EH (cell line): ENCODE measurements at places on chromosomes 13 and 19.

- no peak for DNase-seq
Observed at GRCh38 chr13:113975416-113975815, 1.5 kb upstream of the C13orf46 start.

DNA sequence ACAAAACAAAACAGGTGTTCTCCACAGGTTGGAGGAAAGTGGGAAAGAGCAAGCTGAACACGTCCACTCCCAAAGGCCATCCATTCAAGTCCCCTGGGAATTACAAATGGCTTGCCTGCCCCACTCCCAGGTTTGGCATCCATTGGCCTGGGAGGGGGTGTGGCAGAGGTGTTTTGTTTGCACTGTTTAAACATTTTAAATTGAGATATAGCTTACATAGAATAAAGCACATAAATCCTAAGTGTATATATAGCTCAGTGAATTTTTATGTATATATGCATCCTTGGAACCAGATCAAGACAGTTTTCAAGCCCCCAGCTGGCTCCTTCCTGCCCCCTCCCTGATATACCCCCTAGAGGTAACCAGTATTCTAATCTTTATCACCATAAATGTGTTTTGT is 12.7 kb downstream of the SLC25A42 start:
- DNase-seq, result no peak

GRCh38 chr19:660793-661426 is 2.1 kb downstream of the RNF126 start:
- DNase-seq, result no peak

DNA sequence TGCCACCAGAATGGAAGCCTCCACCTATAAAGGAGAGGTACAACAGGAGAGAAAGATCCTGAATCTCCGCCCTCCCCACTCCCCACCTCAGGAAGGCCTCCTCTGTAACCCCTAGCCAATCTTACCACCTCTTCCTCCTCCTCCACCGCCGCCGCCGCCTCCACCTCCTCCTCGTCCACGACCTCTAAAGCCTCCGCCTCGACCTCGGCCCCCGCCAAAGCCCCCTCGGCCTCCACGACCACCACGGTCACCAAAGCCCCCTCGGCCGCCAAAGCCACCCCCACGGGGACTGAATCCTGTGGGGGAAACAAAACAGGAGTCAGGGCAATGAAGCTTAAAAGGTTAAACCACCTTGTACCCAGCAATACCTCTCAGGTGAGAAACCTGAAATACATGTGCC is 5.7 kb downstream of the FBL start:
- DNase-seq, result no peak

DNA sequence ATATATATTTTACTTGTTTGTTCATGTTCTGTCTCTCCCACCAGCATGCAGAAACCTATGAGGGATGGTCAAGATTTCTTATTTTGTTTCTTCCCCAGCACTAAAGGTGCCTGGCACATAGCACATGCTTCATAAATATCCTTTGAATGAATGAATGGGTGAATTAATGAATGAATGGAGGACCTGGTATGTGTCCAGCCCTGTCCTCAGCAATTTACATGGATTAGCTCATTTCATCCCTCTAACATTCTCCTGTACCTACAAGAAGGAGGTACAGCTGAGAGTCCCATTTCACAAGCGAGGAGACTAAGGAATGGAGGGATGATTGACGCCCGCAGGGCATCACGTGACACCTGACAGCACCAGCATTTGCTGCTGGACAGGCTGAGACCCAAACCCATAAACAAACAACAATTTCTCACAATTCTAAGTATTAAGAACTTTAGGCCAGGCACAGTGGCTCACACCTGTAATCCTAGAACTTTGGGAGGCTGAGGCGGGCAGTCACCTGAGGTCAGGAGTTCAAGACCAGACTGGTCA is 6.8 kb upstream of the BCAT2 start:
- DNase-seq, result no peak

- DNase-seq, result peak; percentile 7
Observed at GRCh38 chr13:99347911-99348451, 40.8 kb upstream of the GPR183 start.

GRCh38 chr13:91381371-91381770 is 17.1 kb upstream of the GPC5 start:
- DNase-seq, result peak; percentile 12

GRCh38 chr19:40303765-40304164 is 18.6 kb upstream of the AKT2 start:
- DNase-seq, result no peak

GRCh38 chr13:78660495-78660857 is 1.5 kb upstream of the OBI1 start:
- no peak for DNase-seq

GRCh38 chr13:28318496-28318895 is 176.4 kb downstream of the FLT1 start:
- no peak for DNase-seq

- peak; percentile 89 for DNase-seq
Observed at GRCh38 chr19:1566392-1567115, 1.6 kb downstream of the MEX3D start.

DNA sequence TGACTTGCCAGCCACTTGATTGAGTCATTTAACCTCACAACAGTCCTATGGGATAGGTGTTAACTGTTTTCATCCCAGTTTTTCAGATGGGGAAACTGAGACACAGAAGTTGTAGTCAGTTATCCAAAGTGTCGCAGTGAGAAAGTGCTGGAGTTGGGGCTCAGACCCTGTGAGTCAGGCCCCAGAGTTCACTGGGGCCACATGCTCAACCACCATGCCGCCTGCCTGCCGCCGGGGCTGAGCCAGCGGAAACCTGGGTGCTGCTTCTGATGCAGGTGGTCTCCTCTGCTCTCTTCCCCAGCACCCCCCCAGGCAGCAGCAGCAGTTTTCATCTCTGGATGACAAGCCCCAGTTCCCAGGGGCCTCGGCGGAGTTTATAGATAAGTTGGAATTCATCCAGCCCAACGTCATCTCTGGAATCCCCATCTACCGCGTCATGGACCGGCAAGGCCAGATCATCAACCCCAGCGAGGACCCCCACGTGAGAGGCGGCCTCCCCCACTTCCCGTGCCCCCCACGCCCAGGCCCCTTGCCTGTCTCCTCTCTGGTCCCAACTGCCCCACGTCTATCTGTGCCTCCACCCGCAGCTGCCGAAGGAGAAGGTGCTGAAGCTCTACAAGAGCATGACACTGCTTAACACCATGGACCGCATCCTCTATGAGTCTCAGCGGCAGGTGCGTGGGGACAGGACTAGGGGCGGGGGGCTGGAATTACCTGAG is 12.9 kb downstream of the BCKDHA start:
- DNase-seq, result no peak

GRCh38 chr19:5537870-5538269 is 29.9 kb downstream of the TINCR start:
- DNase-seq, result no peak

DNA sequence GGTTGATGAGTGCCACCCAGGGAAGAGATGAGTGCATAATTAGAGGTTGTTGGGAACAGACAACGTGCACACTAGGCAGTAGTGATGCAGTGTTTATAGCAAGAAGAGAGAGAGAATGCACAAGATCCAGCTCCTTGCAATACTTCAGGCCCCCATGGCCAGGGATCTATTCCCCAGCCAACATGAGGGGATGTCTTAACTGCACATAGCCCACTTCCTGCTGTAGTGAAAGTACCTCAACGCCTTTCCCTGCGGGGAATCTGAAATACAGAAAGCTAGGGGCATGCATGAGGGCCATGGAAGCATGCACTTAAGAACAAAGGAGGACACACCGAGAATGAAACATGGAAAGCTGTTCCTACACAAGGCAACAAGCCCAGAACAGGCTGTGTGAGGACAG is 636.7 kb upstream of the GPC6 start:
- DNase-seq, result no peak

DNA sequence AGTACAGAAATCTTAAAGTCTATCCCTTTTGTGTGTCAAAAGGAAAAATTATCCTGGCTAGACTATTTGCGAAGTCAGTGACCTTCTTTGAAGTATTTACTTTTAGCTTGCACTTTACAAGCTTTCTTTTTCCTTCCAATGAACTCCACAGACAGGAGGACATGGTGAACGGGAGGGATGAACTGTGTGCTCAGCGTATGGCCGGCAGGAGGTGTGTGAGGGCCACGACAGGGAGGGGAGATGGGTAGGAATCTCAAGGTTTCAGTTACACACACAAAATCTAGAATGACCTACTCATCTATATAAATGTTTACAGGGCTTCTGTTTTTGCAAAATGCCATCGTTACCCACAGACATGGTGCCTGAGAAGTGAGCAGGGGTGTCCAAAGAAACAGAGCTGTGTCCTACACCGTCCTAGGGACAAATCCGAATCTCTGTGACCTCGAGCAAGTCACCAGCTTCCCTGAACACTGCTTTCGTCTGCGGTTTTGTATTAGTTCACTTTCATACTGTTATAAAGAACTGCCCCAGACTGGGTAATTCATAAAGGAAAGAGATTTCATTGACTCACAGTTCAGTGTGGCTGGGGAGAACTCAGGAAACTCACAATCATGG is 537.2 kb downstream of the LIG4 start:
- no peak for DNase-seq

DNA sequence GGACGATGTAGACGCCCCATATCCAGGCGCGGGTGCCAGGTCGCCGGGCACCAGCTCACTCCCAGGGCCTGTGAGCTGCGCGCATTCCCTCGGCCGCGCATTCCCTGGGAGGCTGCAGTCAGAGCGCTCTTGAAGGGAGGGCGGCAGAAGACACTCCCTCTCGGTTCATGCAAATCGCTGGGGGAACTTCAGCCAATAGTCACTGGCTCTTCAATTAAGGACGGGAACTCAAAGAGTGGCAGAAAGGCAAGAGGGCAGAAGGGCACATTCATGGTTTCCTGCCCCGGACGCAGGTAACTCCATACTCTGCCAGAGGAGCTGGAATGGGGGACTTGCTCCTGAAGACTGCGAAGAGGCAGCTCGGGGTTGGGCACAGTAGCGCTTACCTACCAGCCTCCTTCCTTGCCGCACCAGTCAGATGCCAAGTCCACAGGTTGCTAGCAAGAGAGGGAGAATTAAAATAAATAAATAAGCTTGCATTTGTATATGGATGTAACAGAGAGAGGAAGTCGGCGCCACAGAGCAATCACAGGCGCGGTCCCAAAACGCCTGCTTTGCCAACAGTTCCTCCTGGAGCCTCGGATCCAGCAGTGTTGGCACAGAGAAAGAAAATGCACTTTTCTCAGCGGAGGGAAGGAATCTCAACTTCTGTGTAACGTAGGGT is 459 bp downstream of the PCDH20 start:
- DNase-seq, result no peak

DNA sequence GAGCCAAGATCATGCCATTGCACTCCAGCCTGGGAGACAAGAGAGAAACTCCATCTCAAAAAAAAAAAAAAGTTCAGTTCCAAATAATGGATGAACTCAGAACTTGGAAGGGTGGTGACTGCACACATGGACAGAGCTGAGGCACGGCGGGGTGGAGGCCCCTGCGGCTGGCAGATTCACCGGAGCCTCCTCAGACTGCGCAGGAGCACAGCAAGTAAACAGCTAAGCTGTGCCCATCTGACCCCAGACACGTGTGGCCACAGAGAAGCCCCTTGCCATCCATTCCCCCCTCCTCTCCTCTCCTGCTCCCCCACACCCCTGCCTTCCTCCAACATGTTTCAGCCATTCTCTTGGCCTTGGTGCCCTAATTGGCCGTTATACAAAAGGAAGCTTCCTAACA is 15.6 kb upstream of the PROZ start:
- no peak for DNase-seq

GRCh38 chr19:29587059-29587458 is 19.0 kb upstream of the POP4 start:
- no peak for DNase-seq
